ENCODE measurements at places on chromosomes 3 and 15.

DNA sequence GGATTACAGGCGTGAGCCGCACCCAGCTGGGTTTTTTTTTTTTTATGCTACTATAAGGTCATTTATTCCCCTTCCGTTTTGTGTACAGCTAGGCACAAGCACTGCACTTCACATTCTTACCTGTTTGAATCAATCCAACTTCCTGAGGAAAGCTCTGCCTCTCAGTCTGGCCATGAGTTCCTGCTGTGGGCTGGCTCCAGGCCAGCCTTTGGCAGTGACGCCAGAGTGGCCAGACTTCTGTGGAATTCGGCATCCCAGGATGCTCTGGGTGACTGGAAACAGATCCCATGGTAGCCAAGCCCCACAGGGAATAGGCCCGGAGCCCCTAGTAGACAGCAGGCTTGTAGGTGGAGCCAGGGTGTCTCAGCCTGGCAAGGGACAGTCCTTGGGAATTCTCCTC lies 21.5 kb upstream of the TIMP4 start:
- no peaks in the 10 kb centered on the region for H3K36me3 ChIP-seq
- no peak overlapping the region for H3K4me3 ChIP-seq
- H3K4me1 ChIP-seq, result no peaks in the 10 kb centered on the region
- H3K27ac ChIP-seq, result no peak overlapping the region

- no peaks in the 10 kb centered on the region for H3K36me3 ChIP-seq
- no peaks in the 10 kb centered on the region for H3K27me3 ChIP-seq
- peaks cover 7% of the 10 kb centered on the region for H3K4me1 ChIP-seq
Measured at GRCh38 chr15:60389261-60390077, 8.3 kb downstream of the ANXA2 start.

- peak; percentile 90 for DNase-seq
- peaks cover 22% of the 10 kb centered on the region for H3K4me1 ChIP-seq
- H3K36me3 ChIP-seq, result peaks cover 4% of the 10 kb centered on the region
- H3K27me3 ChIP-seq, result peaks cover 97% of the 10 kb centered on the region
- H3K27ac ChIP-seq, result no peak overlapping the region
Measured at GRCh38 chr3:147391781-147392624, 14.3 kb downstream of the ZIC4 start.

DNA sequence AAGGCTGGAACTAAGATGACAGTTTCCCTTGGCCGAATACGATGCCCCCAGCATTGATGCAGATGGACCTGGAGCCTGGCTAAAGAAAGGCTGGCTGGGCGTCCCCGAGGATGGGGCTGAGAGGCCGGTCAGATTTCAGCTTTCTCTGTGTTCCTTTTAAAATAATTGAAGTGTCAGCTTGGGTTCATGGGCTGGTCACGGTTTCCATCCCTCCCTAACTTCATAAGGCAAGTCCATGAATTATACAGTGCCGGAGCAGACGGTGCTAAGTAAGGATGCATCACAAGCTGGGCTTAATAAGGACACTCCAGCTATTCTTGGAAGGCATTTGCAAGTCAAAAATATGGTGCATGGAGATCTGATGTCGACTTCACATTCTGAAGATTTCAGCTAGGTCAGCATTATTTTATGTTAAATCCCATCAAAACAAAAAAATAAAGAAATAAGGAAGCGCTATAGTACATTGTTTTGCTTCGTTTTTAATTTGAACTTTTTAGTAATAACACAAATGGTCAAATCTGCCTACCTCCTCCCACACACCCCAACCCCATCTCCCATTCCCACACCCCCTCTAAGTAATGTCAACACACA lies 220.8 kb downstream of the RPLP1 start:
- DNase-seq, result no peak
- H3K27ac ChIP-seq, result no peak overlapping the region
- no peaks in the 10 kb centered on the region for H3K27me3 ChIP-seq
- H3K36me3 ChIP-seq, result no peaks in the 10 kb centered on the region
- H3K4me3 ChIP-seq, result no peak overlapping the region
- no peaks in the 10 kb centered on the region for H3K4me1 ChIP-seq

DNA sequence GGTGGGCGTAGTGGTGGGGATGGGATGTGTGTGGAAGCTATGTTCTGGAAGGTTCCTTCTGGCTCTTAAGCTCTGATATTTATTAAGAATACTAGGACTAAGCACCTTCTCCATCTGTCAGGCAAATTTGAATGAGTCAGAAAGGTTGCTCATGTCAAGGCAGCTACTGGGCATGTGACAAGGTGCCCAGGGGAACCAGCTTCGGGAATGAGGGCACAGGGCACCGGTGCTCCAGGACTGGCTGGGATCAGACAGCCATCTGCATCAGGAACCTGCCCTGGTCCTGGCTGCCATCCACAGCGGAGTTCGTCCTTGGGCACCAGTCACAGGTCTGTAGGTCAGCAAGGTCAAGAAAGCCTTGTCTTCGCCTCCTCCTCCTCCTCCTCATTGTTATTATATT lies 32.5 kb downstream of the CA12 start:
- DNase-seq, result no peak
- H3K4me3 ChIP-seq, result no peak overlapping the region
- no peaks in the 10 kb centered on the region for H3K4me1 ChIP-seq
- H3K36me3 ChIP-seq, result no peaks in the 10 kb centered on the region

GRCh38 chr3:170352936-170353335 lies 4.6 kb upstream of the SKIL start:
- H3K27me3 ChIP-seq, result no peaks in the 10 kb centered on the region
- no peaks in the 10 kb centered on the region for H3K36me3 ChIP-seq
- H3K4me3 ChIP-seq, result no peak overlapping the region
- no peak for DNase-seq

DNA sequence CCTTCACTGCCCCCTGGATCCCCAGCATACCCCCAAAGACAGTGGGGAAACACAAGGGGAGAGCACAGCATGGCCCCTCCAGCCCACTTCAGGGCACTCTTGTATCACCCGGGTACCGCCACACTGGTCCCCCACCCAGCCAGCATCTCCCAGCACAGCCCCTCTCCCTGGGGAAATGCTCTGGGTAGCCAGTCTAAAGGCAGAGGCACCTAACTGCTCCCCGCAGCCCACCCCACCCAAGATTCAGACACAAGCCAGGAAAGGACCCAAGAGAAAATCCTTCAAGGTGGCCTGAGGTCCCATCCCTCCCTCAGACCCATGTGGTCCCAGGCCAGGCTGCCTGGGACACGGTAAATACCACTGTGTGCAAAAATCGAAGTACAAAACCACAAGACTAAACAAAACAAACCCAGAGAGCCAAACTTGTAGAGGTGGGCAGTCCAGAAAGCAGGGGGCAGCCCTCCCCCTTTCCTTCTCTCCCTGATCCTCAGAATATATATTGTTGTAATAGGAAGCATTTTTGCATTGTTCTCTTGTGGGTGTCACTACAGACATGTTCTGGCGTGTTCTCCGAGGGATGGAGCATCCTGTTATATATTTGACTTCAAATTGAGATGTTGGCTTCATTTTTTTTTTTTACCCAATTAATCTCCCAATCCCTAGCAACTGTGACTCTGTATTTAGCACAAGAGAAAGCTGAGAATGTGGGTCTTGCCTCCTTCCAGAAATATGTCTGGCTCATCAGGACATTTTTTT lies 51.7 kb downstream of the GRIP2 start:
- H3K27me3 ChIP-seq, result no peaks in the 10 kb centered on the region
- peaks cover 21% of the 10 kb centered on the region for H3K36me3 ChIP-seq
- no peak overlapping the region for H3K27ac ChIP-seq
- H3K4me1 ChIP-seq, result no peaks in the 10 kb centered on the region
- no peak for DNase-seq

DNA sequence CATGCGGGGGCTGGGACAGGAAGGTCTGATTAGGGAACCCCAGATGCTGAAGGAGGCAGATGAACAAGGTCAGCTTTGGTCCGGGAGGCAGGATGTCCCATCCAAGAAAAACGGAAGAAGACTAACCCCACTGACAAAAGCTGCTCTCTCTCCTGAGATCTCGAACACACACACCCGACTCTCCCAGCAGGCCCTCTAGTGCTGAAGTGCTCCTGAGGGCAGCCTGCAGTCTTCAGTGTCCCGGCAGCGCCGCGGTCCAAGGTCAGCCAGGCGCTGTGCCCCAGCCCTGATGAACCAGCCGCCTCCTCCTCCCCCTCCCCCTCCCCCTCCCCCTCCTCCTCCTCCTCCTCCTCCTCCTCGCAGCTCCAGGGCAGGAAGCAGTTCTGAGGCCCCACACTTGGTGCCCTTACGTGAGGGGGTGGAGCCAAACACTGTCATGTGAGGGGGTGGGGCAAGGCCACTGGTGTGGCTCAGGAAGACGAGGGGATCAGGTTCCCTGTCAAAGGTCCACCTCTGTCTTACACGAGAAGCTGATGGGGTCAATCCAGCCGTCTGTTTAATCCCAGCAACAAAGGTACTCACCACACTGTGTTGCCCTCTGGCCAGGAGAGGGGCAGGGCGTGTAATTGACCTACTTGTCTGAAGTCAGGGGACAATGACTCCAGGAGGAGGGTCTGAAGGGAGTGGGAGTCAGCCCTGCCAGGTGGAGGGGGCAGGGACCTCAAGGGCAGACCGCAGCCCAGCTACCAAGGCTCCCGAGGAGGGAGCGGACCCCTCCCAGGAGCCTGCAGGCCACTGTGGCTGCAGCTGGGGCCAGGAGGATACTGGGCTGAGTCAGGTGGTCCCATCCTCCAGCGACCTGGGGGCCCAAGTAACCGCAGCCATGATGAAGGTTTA lies 34.3 kb downstream of the PRR23E start:
- H3K27me3 ChIP-seq, result no peaks in the 10 kb centered on the region
- peaks cover 4% of the 10 kb centered on the region for H3K4me1 ChIP-seq
- no peak overlapping the region for H3K27ac ChIP-seq
- H3K4me3 ChIP-seq, result no peak overlapping the region

- no peak for DNase-seq
- H3K36me3 ChIP-seq, result no peaks in the 10 kb centered on the region
- H3K4me1 ChIP-seq, result no peaks in the 10 kb centered on the region
- H3K4me3 ChIP-seq, result no peak overlapping the region
Measured at GRCh38 chr15:62769604-62770003, 272.9 kb upstream of the TPM1 start.

Measured in H1 (cell line).